T follicular helper cell (primary cell): ENCODE measurements at places on chromosomes 16 and 17.

DNA sequence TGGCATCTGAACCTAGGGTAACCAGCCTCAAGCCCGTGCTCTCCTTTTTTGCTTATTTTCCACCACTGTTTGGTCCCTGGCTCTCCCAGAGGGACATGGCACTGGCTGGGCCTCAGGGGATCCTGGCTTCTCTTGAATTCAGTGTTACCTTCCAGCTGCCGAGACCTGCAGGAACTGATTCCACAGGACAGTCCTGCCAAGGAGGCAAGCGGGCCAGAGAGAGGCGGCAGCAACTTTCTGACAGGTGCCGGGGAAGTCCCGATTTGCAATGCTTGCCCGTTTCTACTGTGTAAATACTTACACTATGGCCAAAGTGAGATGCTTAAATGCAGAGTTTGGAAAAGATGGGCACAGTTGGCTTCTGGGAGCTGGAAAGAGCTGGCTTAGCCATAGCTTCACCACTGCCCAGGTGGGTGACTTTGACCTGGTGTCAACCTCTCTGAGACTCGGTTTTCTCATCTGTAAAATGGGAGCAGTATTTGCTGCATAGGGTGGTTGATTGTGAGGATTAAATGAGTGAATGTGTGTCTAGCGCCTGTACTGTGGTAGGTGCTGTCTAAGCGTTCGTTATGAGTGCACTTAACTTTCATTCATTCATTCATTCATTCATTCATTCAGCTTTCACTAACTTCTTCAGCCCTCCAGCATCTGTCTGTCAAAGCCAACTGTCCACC lies 124.9 kb downstream of the CMIP start:
- DNase-seq, result no peak

GRCh38 chr17:30396612-30397011 lies 17.9 kb downstream of the CPD start:
- DNase-seq, result no peak

GRCh38 chr16:68328860-68329390 lies 18.1 kb downstream of the PRMT7 start:
- no peak for DNase-seq

DNA sequence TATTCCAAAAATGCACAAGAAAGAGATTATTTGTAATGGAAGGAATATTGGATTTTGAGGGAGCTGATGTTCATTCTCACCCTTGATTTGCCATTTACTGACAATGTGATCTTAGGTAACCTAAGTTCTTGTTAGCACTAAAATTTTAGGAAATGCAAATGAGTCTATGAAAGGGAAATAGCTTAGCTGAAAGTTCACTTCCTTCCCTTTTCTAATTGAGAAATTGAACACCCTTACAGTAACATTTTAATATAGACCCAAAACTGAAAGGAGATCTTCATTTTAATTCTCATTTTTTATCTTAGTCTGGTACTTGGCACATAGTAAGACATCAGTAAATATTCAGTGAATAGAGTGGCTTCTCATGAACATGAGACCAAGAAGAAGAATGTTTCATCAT lies 10.9 kb upstream of the WSB1 start:
- DNase-seq, result no peak

DNA sequence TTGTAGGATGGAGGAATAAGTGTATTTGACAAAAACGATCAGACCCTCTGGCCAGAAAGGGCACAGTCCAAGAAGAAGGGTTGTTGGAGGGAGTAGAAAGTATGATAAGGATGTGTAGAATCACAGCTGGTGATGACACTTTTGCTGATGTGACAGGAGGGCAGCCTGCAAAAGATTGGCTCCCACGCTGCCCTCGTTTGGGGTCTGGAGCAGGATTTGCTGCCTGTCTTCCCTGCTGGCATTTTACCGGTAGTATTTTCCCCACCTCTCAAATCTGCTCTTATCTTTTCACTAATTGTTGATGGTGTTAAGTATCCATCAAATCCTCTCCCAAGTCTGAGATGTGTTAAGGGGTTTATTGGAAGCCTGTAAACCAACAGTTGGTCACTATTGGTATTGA lies 208.8 kb downstream of the CCDC182 start:
- DNase-seq, result no peak

DNA sequence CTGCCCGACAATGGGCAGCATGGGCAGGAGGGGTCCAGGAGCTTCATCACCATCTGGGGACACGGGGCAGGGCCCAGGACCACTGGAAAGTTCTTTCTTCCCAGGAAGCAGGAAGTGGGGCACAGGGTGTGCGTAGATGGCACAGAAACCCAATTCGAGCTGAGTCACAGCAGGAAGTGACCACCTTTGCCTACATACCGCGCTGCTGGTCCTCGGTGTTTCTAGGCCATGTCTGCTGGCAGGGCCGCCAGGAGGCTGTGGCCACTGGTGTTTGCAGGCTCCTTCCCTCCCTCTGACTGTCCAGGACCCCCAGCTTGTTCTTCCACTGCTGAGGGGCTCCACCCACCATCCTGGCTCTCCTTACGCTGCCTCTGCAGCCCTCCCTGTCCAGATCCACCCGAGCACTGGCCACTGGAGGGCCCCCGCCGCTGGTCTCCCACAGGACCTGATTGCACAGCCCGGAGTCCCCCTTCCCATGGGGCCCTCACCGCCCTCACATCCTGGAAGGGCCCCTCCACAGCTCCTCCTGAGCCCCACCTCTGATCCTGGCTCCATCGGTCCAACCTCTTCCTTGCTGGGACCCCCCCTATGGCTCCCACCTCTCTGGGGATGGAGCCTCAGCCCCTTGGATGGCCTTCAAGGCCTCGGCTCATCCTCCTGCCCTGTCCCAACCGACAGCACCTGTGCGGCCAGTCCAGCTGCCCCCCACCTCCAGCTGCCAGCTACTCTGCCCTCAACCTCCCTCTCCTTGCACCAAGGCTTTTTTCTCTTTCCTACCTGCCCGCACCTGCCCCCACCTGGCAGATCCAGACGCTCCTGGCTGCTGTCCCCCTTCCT lies 14.5 kb upstream of the RASD1 start:
- no peak for DNase-seq

DNA sequence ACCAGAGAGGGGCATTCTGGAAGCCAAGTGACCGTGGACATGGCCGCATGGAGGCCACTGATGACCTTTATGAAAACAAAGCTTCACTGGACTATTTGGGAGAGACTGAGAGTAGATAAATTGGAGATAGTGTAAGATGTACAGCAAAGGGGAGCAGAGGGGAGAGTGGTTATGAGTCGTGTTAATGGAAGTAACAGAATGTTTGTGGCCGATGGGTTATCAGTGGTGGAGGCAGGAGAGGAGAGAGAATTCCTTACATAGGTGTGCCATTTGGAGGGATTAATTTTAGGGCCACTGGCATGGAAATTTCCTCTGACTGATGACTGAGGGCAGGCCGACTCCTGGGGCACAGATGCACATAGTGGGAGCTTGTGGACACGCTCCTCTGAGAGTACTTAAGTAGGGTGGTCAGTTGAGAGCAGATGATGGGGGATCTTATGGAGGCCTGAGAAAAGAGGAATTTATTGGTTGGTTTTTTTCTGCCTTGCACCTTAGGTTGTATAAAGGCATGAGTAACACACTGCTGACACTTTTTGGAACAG lies 19.2 kb downstream of the PRPSAP2 start:
- no peak for DNase-seq

- DNase-seq, result no peak
Measured at GRCh38 chr17:28711723-28712031, at the start of gene PROCA1. Gene PROCA1 (minus strand): TSS chr17:28711888. CDS start chr17:28711660, 228 bp downstream.

DNA sequence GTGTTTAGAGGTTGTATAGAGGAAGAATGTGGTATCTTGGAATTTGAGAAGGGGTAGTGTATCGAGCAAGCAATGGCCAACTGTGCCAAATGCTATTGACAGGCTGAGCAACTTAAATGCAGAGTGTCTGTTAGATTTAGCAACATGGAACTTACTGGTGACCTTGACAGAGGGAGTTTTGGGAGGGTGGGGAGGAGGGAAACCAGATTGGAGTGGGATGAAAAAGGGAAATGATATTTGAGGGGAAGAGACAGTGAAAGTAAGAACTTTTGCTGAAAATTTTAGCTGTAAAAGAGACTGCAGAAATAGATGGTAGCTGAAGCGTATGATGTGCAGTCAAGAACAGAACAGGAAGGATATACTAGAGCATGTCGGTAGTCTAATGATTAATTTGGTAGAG lies 1.1 kb downstream of the LRRC36 start:
- no peak for DNase-seq

DNA sequence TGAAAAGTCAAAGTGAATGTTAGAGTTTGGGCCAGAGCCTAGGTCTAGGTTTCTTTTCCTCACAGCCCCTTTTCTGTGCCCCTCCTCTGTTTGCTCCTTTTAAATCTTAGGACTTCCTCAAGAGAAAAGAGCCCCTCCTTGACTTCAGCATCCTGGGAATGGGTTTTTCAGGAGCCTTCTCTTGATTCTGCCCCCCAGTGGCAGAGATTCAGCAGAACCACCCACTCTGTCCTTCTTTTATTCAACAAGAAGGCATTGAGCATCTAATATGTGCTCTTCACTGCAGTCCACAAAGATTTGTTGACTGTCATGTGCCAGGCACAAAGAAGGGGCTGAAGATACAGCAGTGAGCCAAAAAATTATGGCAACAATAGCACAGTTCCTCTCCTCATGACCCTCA lies 270.8 kb upstream of the CDH5 start:
- no peak for DNase-seq

DNA sequence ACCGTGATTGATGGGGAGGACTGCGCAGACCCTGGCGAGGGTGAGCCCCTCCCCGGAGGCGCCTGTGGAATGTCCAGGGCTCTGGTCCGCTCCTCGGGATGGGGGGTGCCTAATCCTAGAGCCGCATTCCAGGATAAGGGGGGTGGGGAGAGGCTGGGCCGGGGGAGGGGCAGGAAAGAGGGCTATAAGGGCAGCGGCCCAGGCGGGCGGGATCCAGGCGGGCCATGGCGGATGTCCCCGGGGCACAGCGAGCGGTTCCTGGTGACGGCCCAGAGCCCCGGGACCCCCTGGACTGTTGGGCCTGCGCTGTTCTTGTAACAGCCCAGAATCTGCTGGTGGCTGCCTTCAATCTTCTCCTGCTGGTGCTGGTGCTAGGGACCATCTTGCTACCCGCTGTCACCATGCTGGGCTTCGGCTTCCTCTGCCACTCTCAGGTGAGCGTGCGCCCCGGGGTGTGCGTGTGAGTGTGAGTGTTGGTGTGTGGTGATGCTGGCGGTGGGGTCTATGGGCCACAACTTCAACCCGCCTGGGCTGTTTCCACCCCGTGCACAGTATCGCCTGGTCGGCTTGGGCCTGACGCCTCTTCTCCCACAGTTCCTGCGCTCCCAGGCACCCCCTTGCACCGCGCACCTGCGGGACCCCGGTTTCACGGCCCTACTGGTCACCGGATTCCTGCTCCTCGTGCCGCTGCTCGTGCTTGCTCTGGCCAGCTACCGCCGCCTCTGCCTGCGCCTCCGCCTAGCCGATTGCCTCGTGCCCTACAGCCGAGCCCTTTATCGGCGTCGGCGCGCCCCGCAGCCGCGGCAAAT lies at the start of gene TMEM88:
Gene TMEM88, plus strand, starts transcription at position 216 of the 809 bp plus-strand sequence. Its CDS starts 9 bp downstream, at position 225.
- DNase-seq, result no peak

- DNase-seq, result no peak
Measured at GRCh38 chr17:66942451-66943264, 21.8 kb upstream of the CACNG4 start.

- no peak for DNase-seq
Measured at GRCh38 chr17:66353937-66354401, 51.6 kb downstream of the PRKCA start.

DNA sequence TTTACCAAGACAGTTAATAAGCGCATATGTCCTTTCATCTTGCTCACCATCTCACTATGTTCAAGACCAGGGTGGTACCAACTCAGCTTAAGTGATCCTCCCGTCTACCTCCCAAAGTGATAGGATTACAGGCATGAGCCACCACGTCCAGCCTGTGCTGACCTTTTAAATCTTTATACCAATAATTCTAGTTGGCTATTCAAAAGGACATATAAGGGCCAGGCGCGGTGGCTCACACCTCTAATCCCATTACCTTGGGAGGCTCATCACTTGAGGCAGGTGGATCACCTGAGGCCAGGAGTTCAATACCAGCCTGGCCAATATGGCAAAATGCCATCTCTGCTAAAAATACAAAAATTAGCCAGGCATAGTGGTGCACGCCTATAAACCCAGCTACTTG lies 2.4 kb downstream of the CEP95 start:
- no peak for DNase-seq

- DNase-seq, result no peak
Measured at GRCh38 chr16:86928523-86929011, 350.2 kb downstream of the FOXL1 start.

DNA sequence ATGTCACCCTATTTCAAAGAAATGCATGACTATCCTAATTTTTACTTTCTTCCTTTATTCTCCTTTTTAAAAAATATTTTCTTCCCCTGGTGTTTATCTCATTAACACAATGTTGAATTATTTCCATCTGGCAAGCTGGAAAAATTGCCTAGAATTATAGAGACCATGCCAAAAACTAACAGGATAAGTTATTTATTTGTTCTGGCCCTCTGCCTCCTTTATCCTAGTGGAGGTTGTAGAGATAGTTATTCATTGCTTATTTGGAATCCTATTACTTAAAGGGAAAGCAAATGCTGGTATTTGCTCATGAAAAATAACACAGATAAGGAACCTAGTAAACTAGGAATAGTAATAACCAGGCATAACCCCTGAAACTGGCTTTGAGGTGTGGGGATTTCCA lies 684.9 kb upstream of the KIF2B start:
- no peak for DNase-seq

- DNase-seq, result no peak
Measured at GRCh38 chr17:21020622-21021021, 22.2 kb downstream of the USP22 start.

DNA sequence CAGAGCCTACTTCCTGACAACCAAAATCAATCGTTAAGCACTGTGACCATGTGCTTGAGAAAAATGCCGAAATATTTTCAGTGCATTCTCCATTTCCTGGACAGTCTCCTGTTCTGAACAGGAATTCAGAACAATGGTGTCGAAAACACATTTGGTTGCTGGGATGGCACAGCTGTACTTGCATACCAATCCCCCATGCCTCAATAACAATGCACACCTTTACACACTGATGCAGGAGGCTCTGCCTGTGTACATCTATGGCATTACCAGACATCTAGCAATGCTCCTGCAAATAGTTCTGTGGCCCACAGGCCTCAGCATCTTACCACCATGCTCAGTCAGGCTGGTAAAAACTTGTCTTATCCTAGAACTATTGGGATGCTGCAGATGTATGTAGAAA lies 6.2 kb downstream of the CHTF8 start:
- DNase-seq, result no peak

- no peak for DNase-seq
Measured at GRCh38 chr17:36930583-36930900, 6.7 kb upstream of the LHX1 start.

- DNase-seq, result no peak
Measured at GRCh38 chr16:15822957-15823356, 33.9 kb downstream of the MYH11 start.

DNA sequence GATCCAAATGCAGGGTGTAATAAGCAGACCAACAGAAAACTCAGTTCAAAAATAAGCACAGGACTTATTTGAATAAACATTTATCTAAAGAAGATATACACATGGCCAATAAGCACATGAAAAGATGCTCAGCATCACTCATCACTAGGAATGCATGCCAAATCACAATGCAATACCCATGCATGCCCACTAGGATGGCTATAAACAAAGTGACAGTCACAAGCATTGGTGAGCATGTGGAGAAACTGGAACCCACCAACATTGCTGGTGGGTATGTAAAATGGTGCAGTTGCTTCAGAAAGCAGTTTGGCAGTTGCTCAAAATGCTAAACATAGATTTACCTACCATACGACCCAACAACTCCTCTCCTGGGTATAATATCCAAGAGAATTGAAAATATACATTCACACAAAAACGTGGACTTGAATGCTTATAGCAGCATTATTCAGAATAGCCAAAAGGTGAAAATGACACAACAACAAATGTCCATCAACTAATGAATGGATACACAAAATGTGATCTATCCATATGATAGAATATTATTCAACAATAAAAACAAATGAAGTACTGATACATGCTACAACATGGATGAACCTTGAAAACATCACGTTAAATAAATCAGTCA lies 20.1 kb downstream of the UBE2O start:
- no peak for DNase-seq
